ENCODE measurements at places on chromosomes 12 and 14. TPM values are rescaled to one million over a fixed set of nuclear protein-coding genes. Genes with fewer than 3 reads are reported as not detected.
A peak's percentile ranks its signal among the peaks of the same experiment; 100 is the strongest.

DNA sequence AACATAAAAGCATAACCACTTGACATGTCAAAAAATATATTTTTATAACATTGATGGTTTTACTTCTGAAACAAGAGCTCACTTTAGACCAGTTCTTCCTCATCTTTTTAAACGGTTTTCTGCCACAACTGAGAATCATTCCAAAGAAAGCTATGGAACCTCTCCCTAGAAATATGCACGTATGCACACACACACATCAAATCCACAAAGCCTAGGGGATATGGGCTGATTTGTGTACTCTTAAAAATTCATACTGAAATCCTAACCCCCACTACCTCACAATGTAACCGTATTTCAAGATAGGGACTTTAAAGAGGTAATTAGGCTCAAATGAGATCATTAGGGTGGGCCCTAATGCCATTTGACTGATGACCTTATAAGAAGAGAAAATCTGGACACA, 19.3 kb downstream of the TMCC3 start:
- no peak for DNase-seq
- H3K36me3 ChIP-seq = no peaks in the 10 kb centered on the region

Gene SLC2A3
- total RNA-seq = 76.3 TPM

Gene VWF
- total RNA-seq = 0.20 TPM

Gene PLA2G1B
- 8.5 TPM for total RNA-seq

- H3K27me3 ChIP-seq = no peaks in the 10 kb centered on the region
- H3K27ac ChIP-seq = no peak overlapping the region
- no peaks in the 10 kb centered on the region for H3K36me3 ChIP-seq
- DNase-seq = no peak
- no peak overlapping the region for H3K4me3 ChIP-seq
These were observed 34.2 kb upstream of the TRIM9 start for GRCh38 chr14:51129130-51129529.

- H3K4me1 ChIP-seq = no peaks in the 10 kb centered on the region
- H3K27me3 ChIP-seq = no peaks in the 10 kb centered on the region
- H3K4me3 ChIP-seq = no peak overlapping the region
- no peak for DNase-seq
- H3K27ac ChIP-seq = no peak overlapping the region
These were observed 113.9 kb downstream of the TMX1 start for GRCh38 chr14:51353901-51354300.

DNA sequence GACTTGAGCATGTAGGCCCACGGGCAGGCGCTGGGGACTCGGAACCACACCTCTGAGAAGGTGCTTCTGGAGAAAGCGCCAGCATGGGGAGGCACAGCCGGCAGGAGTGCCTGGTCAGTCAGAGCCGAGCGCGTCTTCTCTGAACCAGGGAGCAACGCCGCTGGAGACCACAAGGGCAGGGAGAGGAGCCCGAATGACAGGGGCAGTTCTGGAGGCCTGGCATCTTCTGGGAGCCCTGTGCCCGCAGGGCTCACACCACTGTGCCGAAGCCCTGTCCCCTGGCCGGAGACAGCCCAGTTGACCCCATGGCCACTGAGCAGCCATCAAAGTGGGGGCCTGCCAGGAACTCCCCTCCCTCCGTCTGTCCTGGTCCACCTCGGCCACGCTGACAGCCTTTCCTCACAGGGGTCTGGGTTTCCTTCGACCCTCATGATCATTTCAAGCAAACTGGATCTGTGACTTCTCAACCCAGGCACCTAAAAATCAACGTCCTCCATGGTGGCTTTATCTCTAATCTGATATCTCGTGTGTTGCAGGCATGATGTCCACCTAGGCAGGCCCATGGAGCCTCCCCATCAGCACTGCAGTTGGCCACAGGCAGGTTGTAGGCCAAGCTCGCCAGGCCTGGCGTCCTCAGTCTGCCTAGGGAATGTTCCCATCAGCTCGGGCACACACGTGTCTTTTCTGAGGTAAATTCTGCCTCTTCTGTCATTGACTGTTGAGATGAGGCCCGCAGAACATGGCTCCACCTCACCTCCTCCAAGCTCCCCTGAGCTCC, 299.3 kb upstream of the RTL1 start:
- H3K36me3 ChIP-seq = no peaks in the 10 kb centered on the region
- no peaks in the 10 kb centered on the region for H3K27me3 ChIP-seq
- no peak overlapping the region for H3K4me3 ChIP-seq
- no peak for DNase-seq
- H3K27ac ChIP-seq = no peak overlapping the region
- H3K4me1 ChIP-seq = no peaks in the 10 kb centered on the region

Gene VRTN
- not detected for total RNA-seq

GRCh38 chr14:90288651-90289355, 32.5 kb downstream of the PSMC1 start:
- no peaks in the 10 kb centered on the region for H3K27me3 ChIP-seq
- no peak for DNase-seq
- H3K4me1 ChIP-seq = no peaks in the 10 kb centered on the region
- no peak overlapping the region for H3K4me3 ChIP-seq
- H3K36me3 ChIP-seq = no peaks in the 10 kb centered on the region

DNA sequence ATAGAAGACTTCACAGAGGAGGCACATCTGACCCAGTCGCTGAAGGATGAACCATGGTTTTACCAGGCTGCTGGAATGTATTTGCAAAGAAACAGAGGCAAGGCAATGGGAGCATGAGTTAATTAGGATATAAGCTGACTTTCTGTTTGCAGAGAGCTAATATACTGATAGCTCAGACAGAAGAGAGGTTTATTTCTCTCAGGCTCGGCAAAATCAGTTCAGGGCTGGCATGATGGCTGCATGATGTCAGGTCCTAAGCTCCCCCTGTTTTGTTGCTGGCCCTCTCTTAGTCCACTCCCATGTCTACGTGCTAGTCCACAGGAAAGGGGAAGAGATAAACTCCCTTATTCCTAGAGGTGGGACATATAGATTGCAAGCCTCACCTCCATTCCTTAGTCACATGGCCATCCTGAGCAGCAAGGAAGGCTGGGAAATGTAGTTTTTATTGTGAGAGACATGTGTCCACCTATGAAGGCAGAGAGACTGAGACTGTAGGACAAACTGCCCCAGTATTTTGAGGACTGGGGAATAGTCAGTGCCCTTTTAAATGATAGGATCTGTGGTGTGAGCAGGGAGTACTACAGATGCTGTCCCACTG, 224.5 kb downstream of the VRK1 start:
- H3K4me1 ChIP-seq = no peaks in the 10 kb centered on the region
- no peaks in the 10 kb centered on the region for H3K36me3 ChIP-seq
- DNase-seq = peak; percentile 19

Gene TECPR2
- 20.1 TPM for total RNA-seq

DNA sequence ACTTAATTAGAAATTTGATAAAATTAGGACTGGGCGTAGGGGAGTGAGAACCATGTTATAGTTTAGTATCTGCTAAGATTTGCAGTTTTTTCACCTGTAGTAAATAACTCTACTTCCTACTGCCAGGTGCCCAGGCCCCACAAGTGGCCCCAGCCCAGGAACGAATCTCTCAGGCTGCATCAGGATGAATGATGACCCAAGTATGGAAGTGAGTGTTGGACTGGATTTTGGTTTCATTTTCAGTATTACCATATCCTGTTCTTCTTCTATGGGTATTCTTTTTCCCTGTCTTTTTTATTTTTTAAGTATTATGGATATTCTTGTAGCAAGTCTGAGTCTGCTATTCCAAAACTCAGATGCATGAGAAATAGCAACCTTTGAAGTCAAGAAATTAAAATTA, 120.3 kb upstream of the BCAT1 start:
- no peaks in the 10 kb centered on the region for H3K36me3 ChIP-seq
- no peak overlapping the region for H3K4me3 ChIP-seq
- DNase-seq = no peak
- H3K4me1 ChIP-seq = no peaks in the 10 kb centered on the region

GRCh38 chr14:29191092-29191491, 424.5 kb downstream of the FOXG1 start:
- no peaks in the 10 kb centered on the region for H3K36me3 ChIP-seq
- H3K4me3 ChIP-seq = no peak overlapping the region
- H3K27me3 ChIP-seq = no peaks in the 10 kb centered on the region
- no peaks in the 10 kb centered on the region for H3K4me1 ChIP-seq

Gene LTBR
- 42.4 TPM for total RNA-seq

DNA sequence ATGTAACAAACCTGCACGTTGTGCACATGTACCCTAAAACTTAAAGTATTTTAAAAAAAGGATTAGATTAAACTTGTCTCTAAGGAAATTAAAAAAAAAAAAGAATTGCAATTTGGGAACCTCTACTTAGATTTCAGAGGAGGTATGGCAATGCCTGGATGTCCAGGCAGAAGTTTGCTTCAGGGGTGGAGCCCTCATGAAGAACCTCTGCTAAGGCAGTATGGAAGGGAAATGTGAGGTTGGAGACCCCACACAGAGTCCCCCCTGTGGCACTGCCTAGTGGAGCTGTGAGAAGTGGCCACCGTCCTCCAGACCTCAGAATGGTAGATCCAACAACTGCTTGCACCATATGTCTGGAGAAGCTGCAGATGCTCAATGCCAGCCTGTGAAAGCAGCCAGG, 279.6 kb upstream of the CCDC196 start:
- DNase-seq = no peak
- no peaks in the 10 kb centered on the region for H3K36me3 ChIP-seq
- no peak overlapping the region for H3K4me3 ChIP-seq
- H3K27me3 ChIP-seq = no peaks in the 10 kb centered on the region

DNA sequence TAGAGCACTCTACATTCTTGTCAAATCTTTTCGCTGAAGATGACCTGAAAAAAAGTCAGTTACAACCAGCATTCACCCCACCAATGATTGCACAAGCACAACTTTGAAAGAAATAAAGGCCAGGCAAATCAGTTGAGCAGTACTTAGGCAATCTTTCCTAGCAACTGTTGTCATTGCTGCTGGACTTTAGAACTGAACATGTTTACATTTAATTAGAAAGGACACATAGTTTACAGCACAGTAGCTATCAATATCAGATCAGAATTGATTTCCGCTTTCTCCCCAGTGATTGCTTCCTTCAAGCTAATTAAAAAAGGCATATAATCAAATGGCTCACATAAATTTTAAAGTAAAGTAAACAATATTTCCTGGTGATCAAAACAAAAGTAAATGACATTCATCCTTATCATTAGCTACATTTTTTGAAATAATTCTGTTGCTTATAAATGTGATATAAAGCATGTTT, 128.4 kb downstream of the FOXA1 start:
- no peaks in the 10 kb centered on the region for H3K27me3 ChIP-seq
- peak; percentile 64 for DNase-seq

Gene HSPB8
- total RNA-seq = 29.7 TPM

DNA sequence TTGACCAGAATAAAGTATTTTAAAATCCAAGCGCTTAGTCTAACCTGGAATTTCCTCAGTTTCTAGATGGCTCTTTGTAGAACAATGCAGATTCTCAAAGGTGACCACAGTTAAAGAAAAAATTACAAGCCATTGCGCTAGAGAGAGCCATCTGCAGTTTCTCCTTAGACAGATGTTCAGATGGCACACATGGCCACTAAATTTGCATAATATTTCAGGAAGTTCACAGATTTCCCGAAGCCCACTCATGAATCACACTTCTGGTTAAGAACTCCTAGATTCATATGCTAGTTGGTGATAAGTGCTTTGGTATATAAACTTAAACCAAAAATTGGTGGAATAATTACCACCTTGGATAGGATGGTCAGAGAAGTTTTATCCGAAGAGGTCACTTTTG, 749 bp downstream of the AKAP3 start:
- peak overlapping the region; percentile 95 for H3K27ac ChIP-seq
- DNase-seq = peak; percentile 16
- no peaks in the 10 kb centered on the region for H3K36me3 ChIP-seq
- no peaks in the 10 kb centered on the region for H3K27me3 ChIP-seq
- peaks cover 13% of the 10 kb centered on the region for H3K4me1 ChIP-seq

Gene STYK1
- 0.48 TPM for total RNA-seq

Gene SLC2A14
- 6.1 TPM for total RNA-seq

GRCh38 chr14:43001731-43002130, 1395.1 kb downstream of the LRFN5 start:
- H3K36me3 ChIP-seq = no peaks in the 10 kb centered on the region
- H3K27me3 ChIP-seq = no peaks in the 10 kb centered on the region
- no peak overlapping the region for H3K4me3 ChIP-seq
- H3K27ac ChIP-seq = no peak overlapping the region
- DNase-seq = no peak

DNA sequence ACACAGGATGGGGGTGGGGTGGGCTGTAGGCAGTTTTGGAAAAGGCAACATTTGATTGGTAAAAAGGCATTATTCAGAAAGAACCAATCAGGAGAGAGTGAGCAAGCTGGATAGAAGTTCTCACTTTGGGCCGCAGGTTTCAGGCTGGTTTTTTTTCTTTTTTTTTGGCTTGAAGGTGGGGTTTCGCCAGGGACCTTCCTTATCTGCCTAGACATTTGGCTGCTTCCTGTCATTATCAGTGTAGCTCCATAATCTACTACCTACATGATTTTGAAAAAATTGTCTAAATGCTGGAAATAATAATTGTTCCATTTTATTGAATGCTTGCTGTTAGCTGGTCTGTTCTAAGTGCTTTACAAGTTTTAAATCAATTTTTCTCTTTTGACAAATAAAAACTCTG, 649.0 kb downstream of the TMTC2 start:
- H3K27ac ChIP-seq = no peak overlapping the region
- no peaks in the 10 kb centered on the region for H3K4me1 ChIP-seq
- H3K36me3 ChIP-seq = no peaks in the 10 kb centered on the region
- DNase-seq = no peak
- H3K27me3 ChIP-seq = no peaks in the 10 kb centered on the region
- no peak overlapping the region for H3K4me3 ChIP-seq

- no peaks in the 10 kb centered on the region for H3K36me3 ChIP-seq
- H3K4me1 ChIP-seq = peaks cover 40% of the 10 kb centered on the region
- no peak overlapping the region for H3K4me3 ChIP-seq
- no peak for DNase-seq
- peak overlapping the region; percentile 61 for H3K27ac ChIP-seq
These were observed 256.6 kb downstream of the BTG1 start for GRCh38 chr12:91889059-91889458.

- peaks cover 10% of the 10 kb centered on the region for H3K4me1 ChIP-seq
- peak overlapping the region; percentile 73 for H3K4me3 ChIP-seq
- no peaks in the 10 kb centered on the region for H3K36me3 ChIP-seq
- peak; percentile 31 for DNase-seq
These were observed 620 bp upstream of the NID2 start for GRCh38 chr14:52069307-52070050.

GRCh38 chr14:101469382-101470247, 91.7 kb upstream of the DIO3 start:
- H3K4me1 ChIP-seq = peaks cover 6% of the 10 kb centered on the region
- H3K27ac ChIP-seq = no peak overlapping the region
- H3K27me3 ChIP-seq = no peaks in the 10 kb centered on the region
- no peaks in the 10 kb centered on the region for H3K36me3 ChIP-seq
- DNase-seq = no peak

DNA sequence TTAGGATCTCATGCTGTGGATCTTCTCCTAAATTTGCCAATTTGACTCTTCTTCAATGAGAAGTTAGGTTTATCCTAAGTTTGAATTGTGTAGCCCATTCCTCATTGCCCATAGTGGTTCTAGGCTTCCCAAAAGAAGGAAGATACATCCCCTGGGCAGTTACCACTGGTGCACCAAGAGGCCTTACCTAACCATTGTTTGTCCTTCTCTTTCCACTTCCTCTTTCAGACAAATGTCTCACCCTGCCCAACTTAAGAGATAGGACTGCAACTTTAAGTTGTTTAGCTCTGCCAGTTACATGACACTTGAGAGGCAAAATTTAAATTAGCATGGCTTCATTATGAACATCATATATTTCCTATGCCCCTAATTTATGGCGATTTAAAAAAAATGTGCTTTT, 9.4 kb upstream of the KCNH3 start:
- H3K4me1 ChIP-seq = no peaks in the 10 kb centered on the region
- H3K4me3 ChIP-seq = no peak overlapping the region
- no peak overlapping the region for H3K27ac ChIP-seq
- no peaks in the 10 kb centered on the region for H3K27me3 ChIP-seq
- DNase-seq = no peak
- no peaks in the 10 kb centered on the region for H3K36me3 ChIP-seq
